ENCODE measurements at places on chromosomes 2 and 18.

GRCh38 chr18:62841405-62841804, 126.1 kb downstream of the PHLPP1 start:
- no peak for DNase-seq

DNA sequence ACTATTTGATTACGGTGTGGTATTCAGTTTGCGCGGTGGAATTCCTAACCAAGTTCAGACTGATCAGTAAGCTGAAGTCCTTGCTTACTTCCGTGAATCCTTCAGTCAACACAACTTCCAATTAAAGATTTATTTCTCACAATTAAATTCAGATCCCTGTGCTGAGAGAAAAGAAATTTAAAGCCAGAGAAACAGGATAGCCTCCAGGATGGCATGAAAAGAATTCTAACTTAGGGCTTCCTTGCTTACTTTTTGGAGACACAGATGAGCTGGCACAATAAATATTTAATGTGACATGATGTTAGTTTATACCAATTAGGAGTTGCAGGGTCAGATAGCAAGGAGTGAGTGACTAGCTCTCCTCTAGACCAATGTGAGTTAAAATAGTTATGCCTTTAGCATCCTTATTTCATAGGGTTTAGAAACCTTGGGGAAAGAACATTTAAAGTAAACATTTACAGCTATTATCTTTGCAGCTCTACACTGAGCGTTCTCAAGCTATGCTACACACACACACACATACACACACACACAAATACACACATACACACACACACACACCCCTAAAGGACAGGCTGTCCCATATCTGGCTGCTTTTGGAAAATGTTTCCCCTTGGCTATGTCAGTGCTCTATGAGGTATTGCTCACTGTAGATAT, 151.0 kb downstream of the TRIB2 start:
- no peak for DNase-seq

- no peak for DNase-seq
Measured at GRCh38 chr2:48567671-48568070, 37.7 kb downstream of the STON1 start.

- no peak for DNase-seq
Measured at GRCh38 chr2:15278296-15278695, 282.8 kb downstream of the NBAS start.

GRCh38 chr2:39584283-39584965, 81.3 kb upstream of the TMEM178A start:
- no peak for DNase-seq

DNA sequence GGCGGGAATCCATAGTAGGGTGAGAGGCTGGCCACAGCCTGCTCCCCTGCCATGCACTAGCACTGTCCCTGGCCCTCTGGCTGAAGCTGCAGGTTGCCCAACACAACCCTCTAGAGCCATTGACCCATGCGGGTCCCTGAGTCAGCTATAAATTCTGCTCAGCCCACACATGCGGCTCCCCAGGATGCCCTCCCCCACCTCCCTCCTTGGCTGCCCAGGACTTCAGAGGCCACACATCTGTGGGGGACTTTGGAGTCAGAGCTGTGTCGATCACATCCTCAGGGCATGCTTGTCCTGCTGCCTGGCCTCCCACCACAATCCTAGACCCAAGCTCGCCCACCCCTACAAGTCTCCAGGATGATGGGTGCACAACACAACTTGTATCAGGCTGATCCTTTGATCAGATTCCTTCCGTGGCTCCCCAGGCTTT, 97.0 kb downstream of the TFCP2L1 start:
- DNase-seq = no peak

DNA sequence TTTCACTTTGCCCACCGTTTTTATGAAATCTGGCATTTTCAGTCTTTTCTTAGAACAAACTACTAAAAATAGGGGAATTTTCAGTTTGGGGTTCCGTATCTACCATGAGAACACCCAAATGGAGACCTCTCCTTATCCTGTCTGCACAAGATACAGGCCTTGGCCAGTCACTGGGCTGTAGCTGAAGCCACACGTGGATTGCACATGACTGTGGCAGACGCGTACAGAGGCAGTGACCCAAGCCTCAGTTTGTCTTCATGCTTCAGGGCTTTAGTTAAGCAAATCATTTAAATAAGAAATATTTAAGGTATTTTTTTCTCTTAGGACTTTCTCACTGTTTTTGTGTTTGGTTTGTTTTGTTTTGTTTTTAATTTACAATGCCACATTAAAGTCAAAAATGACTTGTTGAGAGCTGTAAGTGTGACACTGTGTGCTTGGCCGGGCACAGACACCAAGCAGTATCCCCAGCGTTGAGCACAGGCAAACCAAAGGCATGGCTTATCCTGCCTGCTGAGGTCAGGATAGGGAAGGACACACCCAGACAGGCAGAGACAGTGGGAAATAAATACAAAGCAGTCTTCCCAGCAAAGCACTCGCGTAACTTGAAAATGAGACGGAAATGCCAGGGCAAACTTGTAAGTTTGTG, 53.3 kb downstream of the TRAPPC12 start:
- no peak for DNase-seq

DNA sequence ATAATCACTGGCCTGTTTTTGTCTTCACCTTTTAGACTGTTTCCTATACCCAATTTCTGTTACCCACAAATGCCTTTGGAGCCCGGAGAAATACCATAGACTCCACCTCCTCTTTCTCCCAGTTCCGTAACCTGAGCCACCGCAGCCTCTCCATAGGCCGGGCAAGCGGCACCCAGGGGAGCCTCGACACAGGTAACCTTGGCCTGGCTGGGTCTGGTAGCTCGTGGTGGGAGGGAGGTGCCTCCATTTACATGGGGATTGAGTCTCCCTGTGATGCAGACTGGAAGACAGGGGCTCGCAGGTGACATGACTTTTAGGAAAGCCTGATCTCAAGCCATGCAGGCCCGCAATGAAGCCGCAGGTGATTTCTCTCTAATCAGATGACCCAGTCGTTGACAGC, 100.6 kb downstream of the CABLES1 start:
- DNase-seq = no peak

GRCh38 chr2:157178874-157179273, 78.6 kb upstream of the GALNT5 start:
- no peak for DNase-seq

- no peak for DNase-seq
Measured at GRCh38 chr2:100004348-100004884, 138.0 kb downstream of the AFF3 start.

DNA sequence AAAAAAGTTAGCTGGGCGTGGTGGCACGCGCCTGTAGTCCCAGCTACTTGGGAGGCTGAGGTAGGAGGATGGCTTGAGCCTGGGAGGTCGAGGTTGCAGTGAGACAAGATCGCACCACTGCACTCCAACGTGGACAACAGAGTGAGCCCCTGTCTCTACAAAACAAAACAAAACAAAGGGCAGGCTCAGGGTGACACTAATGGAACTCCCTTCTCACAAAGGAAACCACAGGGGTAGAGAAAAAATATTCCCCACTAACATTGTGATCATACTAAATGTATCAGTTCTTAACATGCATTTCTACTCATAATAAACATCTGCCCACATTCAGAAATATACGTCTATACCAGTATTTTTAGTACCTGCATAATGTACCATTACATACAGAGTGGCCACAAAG, 21.1 kb downstream of the STAM2 start:
- no peak for DNase-seq

DNA sequence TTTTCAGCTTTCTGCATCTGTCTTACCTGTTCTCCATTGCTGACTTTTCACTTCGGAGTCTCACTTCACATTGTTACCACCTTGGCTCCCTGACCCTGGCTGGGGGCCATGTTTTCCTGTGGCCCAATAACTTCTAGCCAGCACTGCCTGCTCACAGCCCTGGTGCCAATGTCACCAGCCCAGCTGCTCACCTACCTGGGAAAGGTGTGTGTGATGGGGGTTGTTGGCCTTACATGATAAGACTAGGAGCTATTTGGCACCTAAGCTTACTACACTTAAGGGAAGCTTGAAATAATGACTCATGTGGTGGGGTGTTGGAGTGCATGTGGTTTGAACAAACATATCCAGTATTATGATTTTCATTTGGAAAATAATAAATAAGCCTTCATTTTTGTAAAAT, 37.5 kb upstream of the PGAP1 start:
- no peak for DNase-seq

- no peak for DNase-seq
Measured at GRCh38 chr2:82428251-82428650, 2030.8 kb downstream of the SUCLG1 start.

DNA sequence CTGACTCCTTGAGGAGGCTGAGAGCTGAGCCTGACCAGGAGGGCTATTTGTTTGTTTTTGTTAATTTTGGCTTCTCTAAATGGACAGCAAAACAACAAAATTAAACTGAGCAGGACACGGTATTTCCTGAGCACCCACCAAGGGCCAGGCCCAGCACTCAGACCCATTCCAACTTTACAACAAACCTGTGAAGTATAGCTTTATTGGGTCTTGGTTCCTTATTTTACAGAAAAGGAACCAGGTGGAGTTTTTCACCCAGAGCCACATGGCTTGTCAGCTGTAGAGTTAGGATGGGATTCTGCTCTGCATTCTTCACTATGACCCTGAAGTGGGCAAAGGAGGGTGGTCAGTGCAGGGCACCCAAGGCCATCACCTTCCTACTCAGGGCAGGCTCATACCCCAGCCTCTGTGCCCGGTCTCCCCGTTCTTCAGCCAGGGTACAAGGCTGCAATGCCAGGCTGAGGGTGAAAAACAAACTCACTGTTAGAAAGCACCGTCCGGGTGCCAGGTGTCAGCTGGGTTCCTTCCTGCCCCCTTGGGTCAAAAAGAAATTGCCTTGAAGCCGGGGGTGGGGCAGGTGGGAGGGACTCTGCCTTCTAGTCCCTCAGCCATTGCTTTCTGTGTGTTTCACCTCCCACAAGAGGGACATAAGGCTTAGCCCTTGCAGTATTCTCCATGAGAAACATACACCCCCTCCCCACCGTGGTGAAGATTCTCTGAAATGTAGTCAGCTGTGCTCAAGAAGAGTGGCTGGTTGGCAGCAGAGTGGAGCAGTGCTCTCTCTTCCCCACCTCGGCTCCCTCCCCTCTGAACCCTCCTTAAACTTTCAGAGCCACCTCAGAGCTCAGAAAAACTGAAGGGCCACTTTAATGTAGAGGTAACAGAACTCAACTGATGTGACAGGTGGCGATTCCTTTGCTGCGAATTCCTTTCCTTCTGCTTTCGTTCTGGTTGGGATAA, 2.2 kb downstream of the PSD4 start:
- no peak for DNase-seq

DNA sequence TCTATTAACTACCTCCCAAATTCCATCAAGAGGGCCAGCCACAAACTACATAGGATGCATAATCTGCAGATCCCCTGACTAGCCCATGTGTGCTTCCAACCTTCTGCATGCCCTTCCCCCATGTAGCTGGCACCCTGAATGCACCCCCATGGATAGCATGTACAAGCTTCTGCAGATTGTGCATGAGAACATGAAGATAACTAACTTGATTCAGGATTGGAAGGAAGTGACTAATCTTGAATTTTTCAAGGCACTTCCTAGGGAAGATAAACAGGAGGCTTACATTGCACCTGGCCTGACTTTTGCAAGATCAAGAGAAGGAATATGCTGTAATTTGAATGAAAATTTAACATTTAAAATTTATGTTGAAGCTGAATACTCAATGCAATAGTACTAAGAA, 66.7 kb downstream of the CDC42EP3 start:
- DNase-seq = no peak

DNA sequence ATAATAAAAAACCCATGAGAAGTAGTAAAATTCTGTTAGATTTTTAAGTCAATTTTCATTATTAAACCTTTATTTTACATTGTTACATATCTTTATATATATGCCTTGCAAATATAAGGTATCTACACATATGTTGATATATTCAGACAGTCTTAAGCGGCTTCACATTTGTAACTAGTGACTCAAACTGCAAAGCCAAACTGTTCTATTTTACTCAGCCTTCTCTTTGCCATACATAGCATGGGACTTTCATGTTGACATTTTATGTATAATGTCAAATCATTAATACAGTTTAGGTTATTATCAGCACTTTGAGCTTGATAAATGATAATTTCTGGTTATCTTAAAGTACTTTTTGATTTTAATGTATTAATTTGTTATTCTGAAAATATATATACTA, 125.0 kb upstream of the WDSUB1 start:
- no peak for DNase-seq
